ENCODE measurements at places on chromosomes 3 and 15.

GRCh38 chr3:156648086-156648485 lies 26.3 kb upstream of the TIPARP start:
- no peak for DNase-seq

DNA sequence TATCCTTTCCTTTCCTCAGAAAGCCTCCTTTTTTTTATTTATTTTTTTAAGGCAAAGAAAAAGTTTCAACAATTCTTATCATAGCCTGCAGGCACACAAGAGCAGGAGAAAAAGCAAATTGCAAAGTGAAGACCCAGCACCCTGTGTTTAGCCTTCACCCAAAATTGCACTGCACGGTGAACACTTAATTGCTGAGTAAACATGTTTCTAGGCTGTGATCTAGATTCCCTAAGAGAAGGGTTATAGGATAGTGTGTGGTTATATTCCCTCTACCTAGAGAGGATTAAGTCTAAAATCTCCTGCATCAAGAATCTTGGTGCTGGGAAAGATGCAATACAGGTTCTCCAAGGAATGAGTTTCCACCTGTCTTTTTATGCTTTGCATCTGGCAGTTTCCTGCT lies 70.2 kb upstream of the BFSP2 start:
- DNase-seq, result no peak

- DNase-seq, result no peak
Measured at GRCh38 chr3:73536336-73536895, 88.3 kb downstream of the PDZRN3 start.

GRCh38 chr3:8777201-8777977 lies 8.0 kb upstream of the OXTR start:
- no peak for DNase-seq

DNA sequence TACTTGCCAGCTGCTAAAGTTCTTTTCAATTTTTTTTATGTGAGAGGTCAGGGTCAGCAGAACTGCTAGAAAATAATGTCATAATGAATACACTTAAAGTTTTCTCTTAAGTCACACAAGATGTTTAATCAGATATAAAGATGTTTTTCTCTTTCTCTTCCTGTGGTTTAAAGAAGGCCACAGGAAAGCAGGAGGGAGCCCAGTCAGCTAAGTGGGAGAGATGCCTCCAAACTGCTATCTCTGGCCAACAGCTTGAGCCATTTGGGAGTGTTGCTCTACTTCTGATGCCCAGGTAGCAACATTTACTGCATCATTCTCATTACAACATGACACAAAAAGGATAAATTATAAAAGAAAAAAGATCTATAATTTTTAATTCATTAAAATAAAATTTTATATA lies 45.7 kb upstream of the NLGN1 start:
- DNase-seq, result no peak

DNA sequence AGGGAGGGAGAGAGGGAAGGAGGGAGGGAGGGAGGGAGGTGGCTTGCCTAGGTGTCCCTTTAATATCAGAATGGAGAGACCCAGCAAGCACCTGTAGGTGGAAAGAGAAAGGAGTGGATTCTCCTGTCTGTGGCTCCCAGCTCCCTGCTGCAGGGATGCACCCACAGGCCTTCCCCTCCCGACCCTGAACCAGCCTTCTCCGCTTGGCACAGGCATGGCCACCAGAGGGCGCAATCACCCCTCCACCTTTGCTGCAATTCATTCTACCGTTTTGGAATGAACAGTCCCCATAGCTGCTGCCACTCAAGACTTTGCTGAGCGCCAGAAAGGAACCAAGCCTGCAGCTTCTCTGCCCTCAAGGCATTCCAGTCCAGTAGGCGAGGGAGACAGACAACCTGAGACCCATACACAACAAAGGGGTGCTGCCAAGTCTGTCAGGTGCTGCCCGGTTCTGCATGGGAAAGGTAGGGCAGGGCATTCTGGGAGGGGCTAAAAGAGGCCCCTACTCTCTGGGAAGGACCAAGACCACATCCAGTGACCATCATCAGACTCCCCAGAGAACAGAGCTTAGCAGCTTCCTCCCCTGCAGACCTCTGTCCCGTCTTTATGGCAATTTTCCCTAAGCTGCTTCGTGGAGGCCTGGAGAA lies 4.9 kb downstream of the TLR9 start:
- DNase-seq, result peak; percentile 46

- peak; percentile 72 for DNase-seq
Measured at GRCh38 chr3:169869484-169870220, at the start of gene LRRC31. LRRC31 (minus strand) TSS chr3:169869935; CDS start chr3:169869807, 128 bp downstream.

- DNase-seq, result no peak
Measured at GRCh38 chr3:183807209-183807728, 18.1 kb downstream of the MAP6D1 start.

DNA sequence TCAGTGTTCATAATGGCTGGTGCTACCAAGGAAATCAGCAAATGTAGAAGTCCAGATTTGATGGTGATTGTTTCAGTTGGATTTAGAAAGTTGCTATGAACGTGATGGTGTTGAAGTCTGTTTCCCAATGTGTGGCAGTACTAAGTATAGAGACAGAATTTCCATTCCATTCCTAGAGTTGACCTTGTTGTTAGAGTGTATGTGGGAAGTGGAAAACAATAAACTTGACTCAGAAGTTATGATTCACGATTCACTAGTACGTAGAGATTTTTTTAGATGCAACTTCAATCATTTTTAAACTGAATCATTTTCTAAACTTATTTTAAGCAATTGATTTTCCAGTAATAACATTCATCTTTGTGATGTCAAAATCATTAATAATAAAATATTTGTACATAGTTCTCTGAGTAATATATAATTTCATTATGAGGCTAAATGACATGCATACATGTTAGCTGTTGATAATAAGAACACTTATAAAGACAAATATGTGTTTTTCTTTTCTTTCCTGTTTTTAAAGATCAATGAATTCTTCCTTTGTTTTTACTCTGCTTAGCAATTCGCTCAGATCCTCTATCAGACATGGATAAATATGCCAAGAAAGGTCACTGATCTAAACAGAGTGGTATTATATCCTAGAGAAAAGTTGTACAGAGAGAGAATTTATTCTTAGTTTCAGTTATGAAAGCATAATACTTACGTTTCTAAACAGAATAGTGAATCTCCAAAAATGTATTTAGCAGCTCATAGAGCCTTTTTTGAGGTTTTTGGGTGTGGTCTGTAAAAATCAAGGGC lies 108.8 kb upstream of the GPR149 start:
- DNase-seq, result no peak

GRCh38 chr3:126850370-126851085 lies 132.4 kb upstream of the PLXNA1 start:
- DNase-seq, result no peak

DNA sequence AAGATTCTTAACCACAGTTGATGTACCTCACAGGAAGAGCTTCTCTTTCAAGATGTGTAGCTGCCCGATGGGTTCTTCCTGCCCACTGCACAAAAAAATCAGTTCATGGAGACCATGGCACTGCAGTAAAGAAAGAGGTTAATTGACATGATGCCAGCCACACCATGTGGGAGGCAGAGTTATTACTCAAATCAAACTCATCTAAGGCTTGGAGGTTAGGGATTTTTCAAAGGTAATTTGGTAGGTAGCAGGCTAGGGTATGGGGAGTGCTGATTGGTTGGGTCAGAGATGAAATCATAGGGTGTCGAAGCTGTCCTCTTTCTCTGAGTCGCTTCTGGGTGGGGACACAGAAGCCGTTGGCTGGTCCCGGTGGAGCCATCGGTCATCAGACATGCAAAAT lies 57.4 kb upstream of the BDH1 start:
- DNase-seq, result no peak

DNA sequence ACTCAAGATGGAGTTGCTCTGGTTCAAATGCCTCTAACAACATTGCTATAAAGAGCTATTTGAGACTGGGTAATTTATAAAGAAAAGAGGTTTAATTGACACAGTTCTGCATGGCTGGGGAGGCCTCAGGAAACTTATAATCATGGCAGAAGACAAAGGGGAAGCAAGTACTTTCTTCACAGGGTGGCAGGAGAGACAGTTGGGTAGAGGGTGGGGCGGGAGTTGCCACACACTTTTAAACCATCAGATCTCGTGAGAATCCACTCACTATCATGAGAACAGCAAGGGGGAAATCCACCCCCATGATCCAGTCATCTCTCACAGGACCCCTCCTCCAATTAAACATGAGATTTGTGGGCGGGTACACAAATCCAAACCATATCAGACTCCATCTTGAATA lies 30.7 kb downstream of the MAP2K5 start:
- no peak for DNase-seq

DNA sequence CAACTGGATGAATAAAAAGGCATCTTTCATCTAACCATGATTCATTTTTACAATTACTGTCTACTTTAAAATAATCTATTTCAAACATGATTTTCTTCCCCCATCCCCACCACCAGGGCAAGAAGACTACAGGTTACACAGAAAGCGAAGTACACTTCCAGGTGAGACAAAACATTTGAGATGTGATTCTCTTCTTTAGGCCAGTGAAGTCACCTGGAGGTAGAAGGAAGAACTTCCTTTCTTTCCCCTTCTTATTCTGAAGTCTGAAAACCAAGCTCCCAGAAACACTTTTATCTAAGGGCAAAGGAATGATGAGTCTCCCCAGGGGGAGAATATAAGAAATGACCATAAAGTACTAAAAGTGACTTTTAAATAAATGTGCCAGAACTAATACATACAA lies 36.7 kb downstream of the SHQ1 start:
- DNase-seq, result no peak

- no peak for DNase-seq
Measured at GRCh38 chr3:60582288-60582687, 669.0 kb downstream of the FHIT start.

DNA sequence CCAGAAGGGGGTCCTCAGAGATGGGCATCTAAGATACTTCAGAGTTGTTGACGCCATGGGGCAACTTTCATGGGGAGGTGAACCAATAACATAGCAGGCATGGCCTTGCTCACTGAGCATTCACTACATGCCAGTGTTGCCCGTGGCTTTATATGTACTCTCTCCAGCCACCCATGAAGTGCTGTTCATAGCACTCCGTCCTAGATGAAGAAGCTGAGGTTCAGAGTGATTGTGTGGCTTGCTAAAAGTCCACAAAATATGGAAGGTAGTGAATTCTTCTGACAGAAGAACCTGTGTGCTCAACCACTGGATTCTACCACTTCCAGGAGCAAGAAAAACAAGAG lies 9.8 kb upstream of the SEMA4B start:
- no peak for DNase-seq

DNA sequence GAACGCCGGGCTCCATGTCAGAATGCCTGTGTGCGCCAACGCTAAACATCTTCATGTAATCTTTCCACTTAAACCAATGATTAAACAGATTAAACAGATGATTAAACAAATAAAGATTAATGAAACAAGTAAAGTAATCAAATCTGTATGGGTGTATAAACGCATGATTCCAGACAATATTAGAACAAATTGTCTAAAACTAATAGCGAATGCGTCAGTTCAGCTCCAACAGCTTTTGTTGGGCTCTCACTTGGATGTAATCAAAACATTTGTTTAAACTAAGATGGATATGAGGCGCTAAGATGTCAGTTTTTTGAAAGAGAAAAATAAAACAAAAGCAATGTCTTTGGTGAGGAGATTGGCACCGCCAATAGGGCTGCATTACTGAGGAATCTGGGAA lies 299.1 kb upstream of the TLE3 start:
- DNase-seq, result no peak

GRCh38 chr3:166211451-166211850 lies 374.2 kb upstream of the BCHE start:
- DNase-seq, result no peak

GRCh38 chr15:48541341-48542278 lies 103.9 kb downstream of the FBN1 start:
- no peak for DNase-seq

DNA sequence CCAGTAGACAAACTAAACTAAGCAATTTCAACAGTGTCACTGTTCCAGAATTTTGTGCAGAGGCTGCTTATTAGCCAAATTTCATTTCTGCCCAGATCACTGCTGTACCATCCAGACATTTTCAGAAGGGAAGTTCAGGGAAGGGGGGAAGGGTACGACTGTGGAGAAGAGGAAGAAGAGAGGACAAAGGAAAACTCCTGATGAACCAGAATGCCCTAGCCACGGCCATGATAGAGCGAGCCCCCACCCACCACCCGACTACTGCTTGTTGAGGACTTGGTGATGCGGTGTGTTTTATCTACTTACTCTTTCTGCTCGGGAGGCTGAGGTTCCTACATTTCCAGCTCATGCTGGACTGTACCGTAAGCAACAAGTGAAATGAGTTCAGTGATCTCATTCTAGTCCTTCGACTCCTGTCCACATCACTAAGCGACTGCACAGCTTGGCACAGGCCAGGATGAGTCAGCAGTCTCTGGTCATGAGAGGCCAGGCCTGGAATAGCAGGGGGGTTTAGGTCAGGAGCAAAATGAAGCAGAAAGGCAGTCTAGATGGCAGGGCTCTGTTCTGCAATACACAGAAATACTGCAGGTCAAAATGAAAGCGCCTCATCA lies 330.8 kb downstream of the TIGIT start:
- peak; percentile 82 for DNase-seq

DNA sequence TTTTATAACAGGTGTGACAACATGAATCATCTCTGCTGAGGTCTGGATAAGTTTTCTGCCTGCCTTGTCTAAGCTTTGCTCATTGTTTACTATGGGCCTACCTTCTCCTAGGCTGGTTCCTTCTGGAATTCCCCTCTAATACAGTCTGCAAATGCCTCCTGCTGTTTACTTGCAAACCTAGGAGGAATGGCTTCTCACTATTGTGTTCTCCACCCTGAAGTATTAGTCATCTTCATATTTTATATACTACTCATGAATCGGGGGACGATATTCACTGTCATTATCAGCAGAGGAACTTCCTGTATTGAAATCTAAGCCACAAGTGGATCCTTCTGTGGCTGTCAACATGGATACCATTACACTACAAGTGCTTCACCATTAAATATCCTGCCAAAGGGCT lies 154.8 kb downstream of the PLCL2 start:
- DNase-seq, result peak; percentile 76

GRCh38 chr3:186287711-186288110 lies 74.3 kb downstream of the DGKG start:
- no peak for DNase-seq

- no peak for DNase-seq
Measured at GRCh38 chr3:140530131-140530530, 147.7 kb upstream of the TRIM42 start.

- no peak for DNase-seq
Measured at GRCh38 chr3:168548719-168549118, 453.0 kb upstream of the GOLIM4 start.

- DNase-seq, result no peak
Measured at GRCh38 chr3:170524073-170524472, 61.8 kb downstream of the SLC7A14 start.

- no peak for DNase-seq
Measured at GRCh38 chr15:65032801-65033537, 3.5 kb upstream of the MTFMT start.

DNA sequence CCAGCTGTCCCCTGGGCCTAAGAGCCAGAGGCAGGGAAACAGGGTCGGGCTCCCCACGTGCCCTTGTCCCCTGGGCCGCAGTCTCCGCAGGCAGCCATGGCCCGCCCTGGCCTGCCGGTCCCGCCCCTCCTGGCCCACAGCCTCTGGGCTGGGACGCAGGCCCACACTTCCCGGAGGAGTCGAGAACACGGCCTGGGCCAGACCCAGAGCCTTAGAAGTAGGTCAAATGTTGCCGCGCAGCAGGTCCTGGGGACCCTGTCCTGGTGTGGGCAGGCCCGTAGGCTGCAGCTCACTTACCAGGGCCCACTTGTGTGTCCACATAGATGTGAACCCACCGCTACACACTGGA lies 4.3 kb upstream of the MYL3 start:
- DNase-seq, result no peak
